ENCODE measurements at places on chromosomes 5 and 9. TPM values are rescaled to one million over a fixed set of nuclear protein-coding genes. Genes with fewer than 3 reads are reported as not detected.

GRCh38 chr5:52077941-52078815 lies 694.9 kb downstream of the ISL1 start:
- H3K4me1 ChIP-seq, result no peaks in the 10 kb centered on the region
- no peak overlapping the region for H3K27ac ChIP-seq
- H3K4me3 ChIP-seq, result no peak overlapping the region
- no peaks in the 10 kb centered on the region for H3K27me3 ChIP-seq
- no peak for DNase-seq
- H3K36me3 ChIP-seq, result no peaks in the 10 kb centered on the region

DNA sequence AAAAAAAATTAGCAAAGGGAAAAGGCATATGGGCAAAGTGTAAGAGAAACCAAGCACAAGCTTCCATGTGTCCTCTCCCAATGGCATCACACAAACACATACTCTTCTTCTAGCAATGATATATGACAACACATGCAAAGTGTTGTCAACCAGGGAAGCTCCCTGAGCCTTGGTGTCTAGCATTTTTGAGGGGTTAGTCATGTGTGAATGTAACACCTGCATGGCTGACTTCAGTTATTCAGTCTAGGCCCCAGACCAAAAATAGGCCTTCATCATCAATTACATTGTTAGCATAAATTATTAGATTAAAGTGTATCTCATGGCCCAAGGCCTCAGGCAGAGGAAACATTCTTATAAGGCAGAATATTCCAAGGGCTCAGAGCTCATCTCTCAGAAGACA lies 450.0 kb downstream of the TLE1 start:
- DNase-seq, result no peak
- no peaks in the 10 kb centered on the region for H3K27me3 ChIP-seq
- H3K36me3 ChIP-seq, result no peaks in the 10 kb centered on the region
- H3K27ac ChIP-seq, result no peak overlapping the region

The LTC4S gene
- total RNA-seq, result 7.9 TPM

DNA sequence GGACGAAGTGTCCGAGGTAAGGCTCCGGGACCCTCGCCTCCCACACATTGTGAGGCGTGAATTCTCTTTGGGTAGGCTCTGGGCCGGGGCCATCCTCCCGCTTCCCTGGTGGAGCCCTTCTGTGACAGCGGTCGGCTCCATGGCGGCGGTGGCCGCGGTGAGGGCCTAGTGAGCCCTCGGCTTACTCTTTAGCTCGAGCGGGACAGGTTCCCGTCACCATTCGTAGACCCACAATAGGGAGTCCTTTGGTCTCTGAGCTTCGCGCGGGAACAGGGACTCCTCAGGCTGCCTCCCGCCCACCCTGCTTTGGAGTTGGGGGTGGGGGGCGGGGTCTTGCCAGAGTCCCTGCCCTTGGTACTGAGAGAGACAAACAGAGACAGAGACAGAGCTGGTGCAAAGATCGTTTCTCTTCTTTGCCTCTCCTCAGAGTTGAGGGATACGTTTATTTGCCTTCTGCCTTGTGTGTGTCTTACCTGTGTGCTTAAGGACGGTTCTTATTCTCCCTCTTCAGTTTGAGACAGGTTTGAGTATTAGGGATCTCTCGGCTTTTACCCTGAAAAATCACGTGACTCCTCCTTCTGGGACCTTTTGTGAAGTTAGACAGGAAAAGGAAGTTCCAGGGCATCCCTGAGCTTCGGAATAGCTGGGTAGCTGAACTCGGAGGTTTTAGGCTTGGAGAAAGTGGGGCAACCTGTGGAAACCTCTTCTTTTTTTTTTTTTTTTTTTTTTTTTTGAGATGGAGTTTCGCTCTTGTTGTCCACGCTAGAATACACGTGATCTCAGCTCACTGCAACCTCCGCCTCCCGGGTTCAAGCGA lies 833 bp downstream of the ANKHD1 start:
- H3K4me3 ChIP-seq, result peak overlapping the region; percentile 99
- H3K4me1 ChIP-seq, result peaks cover 54% of the 10 kb centered on the region
- no peak for DNase-seq
- H3K27ac ChIP-seq, result peak overlapping the region; percentile 99

The ARID3C gene
- total RNA-seq, result not detected

GRCh38 chr5:56095579-56096102 lies 100.9 kb upstream of the IL6ST start:
- no peaks in the 10 kb centered on the region for H3K4me1 ChIP-seq
- no peaks in the 10 kb centered on the region for H3K36me3 ChIP-seq
- H3K4me3 ChIP-seq, result no peak overlapping the region
- no peaks in the 10 kb centered on the region for H3K27me3 ChIP-seq
- no peak for DNase-seq

GRCh38 chr5:173712609-173713175 lies 96.2 kb upstream of the BOD1 start:
- no peaks in the 10 kb centered on the region for H3K27me3 ChIP-seq
- H3K27ac ChIP-seq, result no peak overlapping the region
- no peaks in the 10 kb centered on the region for H3K4me1 ChIP-seq
- DNase-seq, result no peak
- H3K36me3 ChIP-seq, result no peaks in the 10 kb centered on the region
- no peak overlapping the region for H3K4me3 ChIP-seq

GRCh38 chr5:68331192-68332079 lies 115.9 kb downstream of the PIK3R1 start:
- no peak for DNase-seq
- H3K27me3 ChIP-seq, result no peaks in the 10 kb centered on the region
- H3K27ac ChIP-seq, result peak overlapping the region; percentile 6
- H3K36me3 ChIP-seq, result no peaks in the 10 kb centered on the region

DNA sequence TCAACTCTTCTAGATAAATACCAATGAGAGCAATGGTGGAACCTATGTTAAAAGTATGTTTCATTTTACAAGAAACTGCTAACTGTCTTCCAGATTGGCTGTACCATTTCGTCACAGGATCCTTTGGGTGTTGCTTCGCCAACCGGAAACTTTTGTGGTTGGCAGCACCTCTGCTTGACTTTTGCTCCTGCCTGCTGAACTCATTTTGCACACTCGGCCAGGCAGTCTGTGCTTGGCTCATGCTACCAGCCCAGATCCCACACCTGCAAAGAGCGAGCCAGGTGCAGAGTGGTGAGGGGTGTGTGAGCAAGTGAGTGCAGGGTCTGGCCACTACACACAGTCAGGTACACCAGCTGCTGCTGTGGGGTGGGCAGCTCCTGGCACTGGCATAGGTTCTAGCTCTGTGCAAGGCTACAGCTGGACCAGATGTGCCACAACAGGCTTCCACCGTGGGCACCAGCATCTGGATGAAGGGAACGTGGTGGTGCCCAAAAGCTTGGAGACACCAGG lies 422.3 kb downstream of the PRR16 start:
- no peak overlapping the region for H3K4me3 ChIP-seq
- no peak for DNase-seq
- no peak overlapping the region for H3K27ac ChIP-seq
- H3K4me1 ChIP-seq, result no peaks in the 10 kb centered on the region
- H3K27me3 ChIP-seq, result no peaks in the 10 kb centered on the region
- no peaks in the 10 kb centered on the region for H3K36me3 ChIP-seq

GRCh38 chr5:96968074-96968473 lies 32.2 kb downstream of the LNPEP start:
- no peak overlapping the region for H3K4me3 ChIP-seq
- peak overlapping the region; percentile 18 for H3K27ac ChIP-seq
- H3K27me3 ChIP-seq, result no peaks in the 10 kb centered on the region
- no peak for DNase-seq
- H3K36me3 ChIP-seq, result no peaks in the 10 kb centered on the region

DNA sequence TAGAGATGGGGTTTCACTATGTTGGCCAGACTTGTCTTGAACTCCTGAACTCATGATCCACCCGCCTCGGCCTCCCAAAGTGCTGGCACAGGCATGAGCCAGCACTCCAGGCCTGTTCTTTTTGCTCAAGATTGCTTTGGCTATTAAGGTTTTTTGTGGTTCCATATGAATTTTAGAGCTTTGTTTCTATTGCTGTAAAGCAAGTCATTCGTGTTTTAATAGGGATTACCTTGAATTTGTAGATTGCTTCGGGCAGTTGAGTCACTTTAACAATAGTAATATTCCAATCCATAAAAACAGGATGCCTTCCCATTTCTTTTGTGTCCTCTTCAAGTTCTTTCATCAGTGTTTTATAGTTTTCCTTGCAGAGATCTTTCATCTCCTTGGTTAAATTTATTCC lies 22.1 kb downstream of the C6 start:
- no peaks in the 10 kb centered on the region for H3K36me3 ChIP-seq
- H3K27ac ChIP-seq, result no peak overlapping the region
- H3K4me1 ChIP-seq, result peaks cover 6% of the 10 kb centered on the region

The APBA1 gene
- total RNA-seq, result 9.7 TPM

DNA sequence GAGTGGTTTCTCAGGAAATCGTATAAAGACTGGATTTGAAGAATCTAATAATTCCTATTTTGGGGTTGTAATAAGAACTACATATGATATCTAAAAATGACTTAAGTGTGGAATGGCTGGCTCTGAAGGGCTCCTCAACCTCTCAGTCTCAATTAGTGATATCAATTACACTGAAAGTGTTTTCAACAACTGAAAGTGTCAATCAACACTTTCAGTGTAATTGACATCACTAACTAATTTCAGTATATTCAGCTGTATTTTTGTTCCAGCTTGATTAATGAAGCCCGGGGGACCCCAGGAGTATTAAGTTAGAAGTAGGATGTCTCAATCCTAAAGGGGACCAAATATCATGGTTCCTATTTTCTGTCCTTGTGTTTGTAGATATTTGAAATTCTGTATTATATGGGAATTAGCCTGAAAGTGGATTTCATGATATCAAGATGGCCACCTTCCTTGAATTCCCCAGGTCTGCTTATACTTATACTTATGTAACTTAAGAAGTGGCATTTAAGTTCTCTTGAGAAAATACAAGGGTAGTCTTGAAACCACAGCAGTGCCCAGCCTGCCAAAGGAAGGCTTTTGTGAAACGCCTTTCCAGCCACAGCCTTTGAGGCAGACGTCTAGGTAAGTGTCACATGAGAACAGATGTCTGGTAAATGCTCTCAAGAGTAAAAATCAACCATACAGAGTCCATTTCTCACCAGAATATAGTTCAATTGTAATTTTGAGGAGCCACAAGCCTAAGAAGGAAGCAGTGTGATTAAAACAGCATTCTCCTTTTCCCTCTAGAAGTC lies 4.6 kb downstream of the BASP1 start:
- no peak overlapping the region for H3K27ac ChIP-seq
- peaks cover 20% of the 10 kb centered on the region for H3K4me1 ChIP-seq
- no peak overlapping the region for H3K4me3 ChIP-seq
- H3K36me3 ChIP-seq, result no peaks in the 10 kb centered on the region
- peaks cover 18% of the 10 kb centered on the region for H3K27me3 ChIP-seq

DNA sequence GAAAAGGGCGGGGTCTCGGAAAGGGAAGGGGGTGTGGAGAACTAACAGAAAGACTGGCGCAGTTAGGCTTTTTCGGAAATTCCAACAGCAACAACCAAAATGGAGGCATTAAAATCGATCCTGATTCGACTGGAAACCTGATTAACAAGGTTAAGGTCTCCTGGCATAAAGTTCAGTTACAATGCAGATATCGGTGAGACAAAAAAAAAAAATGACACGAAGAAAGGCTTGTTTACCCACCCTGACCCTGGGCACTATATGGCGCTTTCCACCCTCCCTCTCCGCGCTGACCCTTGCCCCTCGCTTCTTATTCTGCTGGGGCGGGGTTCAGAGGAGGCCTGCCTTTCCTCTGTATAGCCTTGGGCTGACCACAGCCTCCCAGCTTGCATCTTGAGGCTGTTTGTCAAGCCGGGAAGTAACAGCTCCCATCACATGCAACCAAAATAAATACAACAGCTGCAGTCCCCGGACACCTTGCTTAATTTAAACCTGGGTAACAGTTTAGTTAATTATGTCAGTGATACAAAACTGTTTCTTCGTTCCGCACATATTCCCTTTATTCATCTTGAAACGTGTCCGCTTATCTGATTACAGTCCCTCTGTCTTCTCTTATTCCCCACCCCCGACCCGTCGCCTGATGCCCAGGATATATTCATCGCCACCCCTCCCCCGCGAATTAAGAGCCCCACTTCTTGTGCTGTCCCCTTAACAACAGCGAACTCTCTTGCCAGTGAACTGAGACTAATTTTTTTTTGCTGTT lies 795 bp upstream of the PJA2 start:
- no peaks in the 10 kb centered on the region for H3K36me3 ChIP-seq
- H3K4me1 ChIP-seq, result peaks cover 49% of the 10 kb centered on the region
- peak overlapping the region; percentile 99 for H3K27ac ChIP-seq
- DNase-seq, result no peak

DNA sequence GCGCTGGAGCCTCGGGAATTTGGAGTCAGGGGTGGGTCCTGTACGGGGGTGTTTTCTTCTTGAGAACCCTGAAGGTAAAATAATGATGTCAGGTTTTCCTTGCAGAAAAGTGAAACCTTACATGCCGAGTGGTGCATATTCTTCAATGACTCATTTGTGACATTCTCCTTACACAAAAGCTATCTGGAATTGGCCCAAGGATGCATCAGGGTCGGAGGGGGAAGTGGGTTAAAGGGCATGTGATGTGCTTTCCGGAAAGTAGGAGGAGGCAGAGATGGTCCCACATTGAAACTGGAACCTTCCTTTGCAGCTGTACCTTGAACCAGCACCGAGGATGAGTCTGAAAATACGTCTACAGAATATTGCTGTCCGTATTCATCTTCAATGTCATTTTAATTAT lies 411.2 kb upstream of the IRX4 start:
- no peaks in the 10 kb centered on the region for H3K36me3 ChIP-seq
- no peak overlapping the region for H3K4me3 ChIP-seq
- no peak for DNase-seq
- no peak overlapping the region for H3K27ac ChIP-seq
- no peaks in the 10 kb centered on the region for H3K27me3 ChIP-seq

DNA sequence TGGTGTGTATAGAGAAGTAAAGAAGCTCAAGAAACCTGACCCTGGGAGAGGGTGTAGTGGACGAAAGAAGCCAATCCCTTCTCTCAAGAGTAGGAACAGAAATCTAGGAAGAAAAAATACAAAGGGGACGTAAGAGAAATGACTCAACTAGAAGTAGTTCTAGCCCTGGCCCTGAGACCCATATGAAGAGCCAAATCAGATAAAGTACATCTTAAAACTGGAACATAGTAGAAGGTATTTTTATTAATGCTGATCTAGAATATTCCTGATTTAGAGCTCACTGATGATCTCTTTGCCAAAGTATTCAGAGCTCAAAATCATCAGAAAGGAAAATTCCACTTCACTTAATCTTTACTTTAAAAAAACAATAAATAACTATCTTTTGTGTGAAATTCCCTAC lies 184.8 kb downstream of the MLLT3 start:
- no peaks in the 10 kb centered on the region for H3K36me3 ChIP-seq
- no peak overlapping the region for H3K27ac ChIP-seq
- no peak for DNase-seq
- no peak overlapping the region for H3K4me3 ChIP-seq

- no peaks in the 10 kb centered on the region for H3K4me1 ChIP-seq
- no peaks in the 10 kb centered on the region for H3K27me3 ChIP-seq
- no peak overlapping the region for H3K4me3 ChIP-seq
- no peak overlapping the region for H3K27ac ChIP-seq
- H3K36me3 ChIP-seq, result no peaks in the 10 kb centered on the region
These were observed 42.0 kb downstream of the TRPM3 start for GRCh38 chr9:71079451-71079850.

The ACER2 gene
- total RNA-seq, result 2.5 TPM

Data from esophagus muscularis mucosa (tissue), 4 donors.